ENCODE measurements at places on chromosomes 13 and 19.

GRCh38 chr19:17323964-17324332, 10.7 kb downstream of the ANO8 start:
- peak; percentile 57 for DNase-seq

DNA sequence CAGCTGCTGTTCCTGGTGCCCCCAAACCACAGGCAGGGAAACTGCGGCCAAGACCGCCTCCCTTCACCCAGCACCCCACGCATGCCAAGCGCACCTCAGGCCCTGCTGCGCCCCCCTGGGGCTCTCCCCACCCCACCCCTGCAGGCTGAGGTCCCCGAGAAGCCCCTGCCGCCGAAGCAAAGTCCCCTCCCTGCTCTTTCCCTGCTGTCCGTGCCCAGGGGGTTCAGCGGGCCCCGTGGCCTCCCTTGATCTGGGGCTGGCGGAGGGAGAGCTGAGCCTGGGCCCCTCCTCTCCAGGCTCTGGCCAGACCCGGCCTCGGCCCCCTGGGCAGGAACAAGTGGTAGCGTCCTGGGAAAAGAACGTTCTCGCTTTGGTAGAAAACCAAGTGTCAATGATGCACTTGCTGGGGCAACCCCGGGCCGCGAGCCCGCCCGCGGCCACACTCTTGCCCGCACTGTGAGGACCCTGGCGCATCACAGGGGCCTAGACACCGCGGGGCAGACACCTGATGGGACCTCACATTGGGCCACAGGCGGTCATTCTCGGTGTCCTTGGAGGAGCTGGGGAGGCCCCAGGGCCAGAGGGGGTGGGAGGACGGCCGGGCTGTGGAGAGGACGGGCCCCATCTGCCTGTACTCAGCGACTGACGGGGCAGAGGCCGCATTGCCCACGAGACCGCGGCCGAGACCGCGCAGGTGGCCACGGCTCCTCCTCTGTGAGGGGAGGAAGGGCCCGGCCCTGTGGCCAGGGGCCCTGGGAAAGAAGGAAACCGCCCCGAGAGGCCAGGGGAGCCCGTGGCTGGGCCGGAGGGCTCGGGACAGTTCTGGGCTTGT, 29.0 kb downstream of the GPX4 start:
- no peak for DNase-seq

GRCh38 chr19:19444681-19445155, 39.2 kb downstream of the GATAD2A start:
- peak; percentile 88 for DNase-seq

DNA sequence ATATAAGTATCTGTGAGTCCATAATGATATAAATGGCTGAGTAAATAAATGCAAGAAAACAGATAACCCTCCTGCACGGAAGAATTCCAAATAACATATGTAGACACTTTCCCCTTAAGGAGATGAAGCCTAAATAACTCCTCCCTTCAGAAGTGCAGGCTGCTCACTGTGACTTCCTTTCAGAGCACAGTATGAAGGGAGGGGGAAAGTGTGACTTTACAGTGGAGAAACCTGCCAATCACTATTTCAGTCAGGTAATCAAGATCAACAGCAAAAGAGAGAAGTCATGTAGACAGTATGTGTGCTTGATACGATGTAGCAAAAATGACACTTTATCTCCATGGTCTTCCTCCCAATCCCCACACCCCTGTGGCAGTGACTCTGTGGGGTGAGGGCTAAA, 7.1 kb downstream of the GGACT start:
- DNase-seq, result no peak

DNA sequence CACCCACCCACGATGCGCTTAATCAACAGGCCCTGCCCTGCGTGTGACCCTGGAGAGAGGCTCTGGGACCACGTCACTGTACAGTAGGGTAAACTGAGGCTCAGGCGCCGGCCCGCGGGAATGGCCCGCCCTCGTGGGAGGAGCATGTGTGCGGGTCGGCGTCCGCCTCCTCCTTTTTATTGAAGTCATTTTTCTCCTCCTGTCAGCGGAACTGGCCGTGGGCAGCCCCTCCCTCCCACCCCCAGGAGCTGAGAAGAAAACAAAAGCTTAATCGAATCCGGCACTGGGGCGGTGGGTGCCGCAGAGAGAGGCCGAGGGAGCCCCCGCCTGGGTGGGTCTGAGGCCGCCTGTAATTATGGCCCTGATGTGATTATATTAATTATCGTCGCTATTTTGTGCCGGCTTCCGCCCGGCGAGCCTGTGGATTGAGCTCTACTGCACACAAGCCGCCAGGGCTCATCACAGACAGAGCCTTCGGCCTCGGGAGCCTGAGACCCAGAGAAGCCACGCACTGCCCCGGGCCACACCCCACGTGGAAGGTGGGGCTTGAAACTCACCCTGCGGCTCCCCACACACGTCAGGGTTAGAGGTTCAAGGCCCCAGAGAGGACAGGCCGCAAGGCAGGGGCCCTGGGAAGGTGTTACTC, 7.0 kb downstream of the C2CD4C start:
- no peak for DNase-seq

- DNase-seq, result peak; percentile 6
Measured at GRCh38 chr19:38055010-38055409, 148.0 kb downstream of the SIPA1L3 start.

- DNase-seq, result no peak
Measured at GRCh38 chr13:40640202-40640601, 26.2 kb downstream of the FOXO1 start.

DNA sequence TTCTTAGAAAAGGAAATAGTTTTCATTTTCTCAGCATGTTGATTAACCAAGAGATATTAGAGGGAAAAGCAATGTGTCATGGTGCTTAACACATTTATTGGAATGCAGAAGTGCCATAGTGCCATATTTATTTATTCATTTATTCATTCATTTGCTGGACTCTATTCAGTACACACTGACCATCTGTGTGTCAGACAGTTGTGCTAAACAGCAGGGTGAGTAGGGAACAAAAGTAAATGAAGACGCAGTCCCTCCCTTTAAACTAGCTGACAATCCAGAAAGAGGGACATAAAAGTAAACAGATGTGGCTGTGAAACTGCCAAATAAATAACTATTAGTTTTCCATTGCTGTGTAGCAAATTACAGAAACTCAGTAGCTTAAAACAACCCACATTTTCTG, 323.7 kb downstream of the MTUS2 start:
- no peak for DNase-seq

DNA sequence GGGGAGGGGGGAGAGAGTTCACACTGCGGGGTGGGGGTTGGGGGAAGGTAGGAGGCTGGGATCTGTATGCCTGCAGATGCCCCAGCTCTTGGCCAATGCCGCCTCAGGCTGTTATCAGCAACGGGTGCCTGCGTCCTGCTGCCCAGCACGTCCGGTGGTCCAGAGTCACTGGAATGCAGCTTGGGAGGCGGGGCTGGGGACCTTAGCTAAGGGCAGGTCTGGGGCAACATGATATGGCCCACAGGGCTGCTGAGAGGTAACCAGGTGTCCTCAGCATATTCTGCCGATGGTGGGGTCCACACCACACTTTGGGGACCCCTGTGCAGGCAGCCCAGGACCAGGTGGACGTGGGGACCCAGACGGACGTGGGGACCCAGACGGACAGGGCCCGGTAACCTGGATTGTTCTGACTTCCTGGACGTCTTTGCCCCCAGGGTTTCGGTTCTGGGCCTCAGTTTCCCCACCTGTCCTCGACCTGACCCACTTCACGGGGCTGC, 668 bp upstream of the ARHGAP45 start:
- peak; percentile 54 for DNase-seq

DNA sequence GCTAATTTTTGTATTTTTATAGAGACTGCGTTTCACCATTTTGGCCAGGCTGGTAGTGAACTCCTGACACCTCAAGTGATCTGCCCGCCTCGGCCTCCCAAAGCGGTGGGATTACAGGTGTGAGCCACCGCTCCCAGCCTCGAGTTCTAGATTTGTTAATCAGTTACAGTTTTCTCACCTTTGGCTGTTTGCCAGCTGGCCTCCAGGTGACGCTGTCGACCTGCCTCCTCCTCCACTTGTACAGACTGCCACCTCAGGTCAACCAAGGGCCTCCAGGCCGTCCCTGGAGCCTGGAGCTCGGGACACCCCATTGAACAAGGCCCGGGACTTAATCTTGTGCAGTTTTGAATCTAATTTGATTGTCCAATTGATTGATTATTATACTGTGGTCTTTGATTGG, 45.5 kb downstream of the IER2 start:
- no peak for DNase-seq

DNA sequence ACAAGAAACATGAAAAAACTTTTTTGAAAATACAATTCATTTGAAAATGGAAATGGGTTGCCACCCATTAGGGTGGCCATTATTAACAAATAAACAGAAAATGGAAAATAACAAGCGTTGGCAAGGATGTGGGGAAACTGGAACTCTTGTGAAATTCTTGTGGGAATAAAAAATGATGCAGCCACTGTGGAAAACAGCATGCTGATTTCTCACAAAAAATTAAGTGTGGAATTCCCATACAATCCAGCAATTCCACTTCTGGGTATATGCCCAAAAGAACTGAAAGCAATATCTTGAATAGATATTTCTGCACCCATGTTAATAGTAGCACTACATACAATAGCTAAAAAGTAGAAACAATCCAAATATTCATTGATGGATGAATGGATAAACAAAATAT, 165.2 kb downstream of the DCLK1 start:
- no peak for DNase-seq
